Omental fat pad (tissue), 4 donors: ENCODE measurements at places on chromosomes 4 and X. TPM values are rescaled to one million over a fixed set of nuclear protein-coding genes. Genes with fewer than 3 reads are reported as not detected.
A peak's percentile ranks its signal among the peaks of the same experiment; 100 is the strongest.

DNA sequence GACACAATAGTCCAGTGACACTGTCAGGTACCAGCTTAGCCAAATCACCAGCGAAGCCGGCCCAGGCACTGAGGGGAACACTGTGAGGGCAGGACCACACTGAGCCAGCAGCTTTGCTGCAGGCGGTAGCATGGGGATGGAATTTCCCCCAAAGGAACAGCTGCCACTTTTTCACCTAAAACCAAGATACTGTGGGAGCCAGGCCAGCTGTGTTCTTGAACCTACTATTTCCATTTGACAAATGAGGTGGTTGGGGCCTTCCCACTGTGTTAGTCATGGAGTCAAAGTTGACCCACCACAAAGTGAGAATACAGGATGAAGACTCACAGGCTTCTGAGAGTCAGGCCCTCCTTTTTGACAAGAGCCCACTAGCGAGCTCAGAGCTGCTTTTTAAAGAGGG lies 70.7 kb upstream of the SH3RF1 start:
- no peak for DNase-seq

GRCh38 chrX:71191248-71191647 lies 31.8 kb upstream of the GJB1 start:
- no peak for DNase-seq

- DNase-seq: no peak
Observed at GRCh38 chr4:53185869-53186585, 179.8 kb downstream of the SCFD2 start.

DNA sequence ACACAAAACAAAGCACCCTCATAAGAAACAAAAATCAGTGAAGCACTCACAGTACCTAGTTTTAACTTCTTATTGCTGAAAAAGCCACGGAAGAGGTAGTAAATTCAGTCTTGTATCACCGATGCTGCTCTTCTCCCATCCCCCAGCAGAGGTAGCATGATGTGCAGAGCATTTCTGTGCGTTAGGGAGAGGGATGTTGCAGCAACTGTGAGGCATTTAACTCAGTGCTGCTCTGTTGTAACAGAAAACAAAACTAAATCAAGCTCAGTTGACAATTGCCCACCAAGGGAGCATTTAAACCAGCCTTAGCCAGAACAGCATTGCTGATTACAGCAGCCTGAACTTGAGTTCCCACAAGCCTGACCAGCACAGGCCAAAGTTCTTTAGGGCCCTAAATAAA lies 1279.7 kb upstream of the ADGRL3 start:
- DNase-seq: no peak

Gene SMIM10
- 9.3 TPM for total RNA-seq

Gene PTCHD1
- 0.09 TPM for total RNA-seq

GRCh38 chr4:101972791-101973190 lies 182.3 kb downstream of the BANK1 start:
- no peak for DNase-seq

DNA sequence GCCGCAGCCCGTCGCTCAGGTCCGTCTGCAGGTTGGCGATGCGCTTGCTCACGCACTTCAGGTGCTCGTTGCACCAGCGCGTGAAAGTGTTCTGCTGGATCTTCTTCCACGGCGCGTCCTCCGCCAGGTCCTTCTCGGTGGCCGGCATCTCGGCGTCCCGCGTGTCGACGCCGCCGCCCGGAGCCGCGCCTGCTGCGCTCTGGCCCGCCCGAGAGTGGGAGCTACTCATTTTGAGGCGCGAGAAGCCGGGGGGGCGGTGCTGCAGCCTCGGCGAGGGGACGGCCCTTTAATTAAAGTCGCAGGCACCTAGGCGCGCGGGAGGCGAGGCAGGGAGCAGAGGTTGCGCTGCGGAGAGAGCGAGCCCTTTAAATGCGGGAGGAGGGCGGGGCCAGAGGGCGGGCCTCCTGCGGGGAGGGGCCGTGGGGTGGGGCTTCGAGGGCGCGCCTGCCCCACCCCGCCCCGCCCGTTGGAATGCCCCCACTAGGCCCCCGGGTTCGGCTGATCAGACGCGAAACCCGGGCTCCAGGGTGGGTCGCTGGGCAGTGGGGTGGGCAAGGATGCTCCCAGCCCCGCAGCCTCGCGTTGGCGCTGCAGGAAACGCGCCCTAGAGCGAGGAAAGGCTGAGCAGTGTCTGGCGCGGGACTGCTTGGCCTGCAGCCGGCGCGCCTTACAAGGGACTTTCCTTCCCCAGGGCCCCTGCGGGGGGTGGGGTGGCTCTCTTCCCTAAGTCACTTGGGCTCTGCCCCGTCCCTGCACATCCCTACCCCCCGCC lies 3.2 kb downstream of the FLNA start:
- peak; percentile 73 for DNase-seq

Gene AKAP14
- not detected for total RNA-seq

DNA sequence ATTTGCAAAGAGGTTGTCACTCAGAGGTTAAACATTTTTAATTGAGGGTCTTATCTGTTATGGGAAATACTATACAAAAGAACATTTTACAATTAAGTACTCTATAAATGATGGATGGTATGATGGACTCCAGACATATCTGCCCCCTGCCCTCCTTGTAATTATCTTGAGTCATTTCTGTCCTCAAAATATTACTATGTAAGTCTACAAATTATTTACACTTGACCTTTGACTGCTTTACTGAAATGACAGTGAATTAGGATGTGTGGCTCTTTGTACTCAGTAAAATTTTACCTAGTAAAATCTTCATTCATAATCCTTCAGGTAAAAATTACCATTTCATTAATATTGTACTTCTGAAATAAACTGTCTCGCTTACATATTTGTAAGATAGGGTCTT lies 46.5 kb downstream of the USP9X start:
- DNase-seq: no peak

- no peak for DNase-seq
Observed at GRCh38 chrX:150934453-150934852, 36.0 kb upstream of the CD99L2 start.

- no peak for DNase-seq
Observed at GRCh38 chrX:40299641-40300046, 201.9 kb upstream of the BCOR start.

Gene CNKSR2
- total RNA-seq: 4.8 TPM

- no peak for DNase-seq
Observed at GRCh38 chr4:30840571-30840970, 120.4 kb downstream of the PCDH7 start.

DNA sequence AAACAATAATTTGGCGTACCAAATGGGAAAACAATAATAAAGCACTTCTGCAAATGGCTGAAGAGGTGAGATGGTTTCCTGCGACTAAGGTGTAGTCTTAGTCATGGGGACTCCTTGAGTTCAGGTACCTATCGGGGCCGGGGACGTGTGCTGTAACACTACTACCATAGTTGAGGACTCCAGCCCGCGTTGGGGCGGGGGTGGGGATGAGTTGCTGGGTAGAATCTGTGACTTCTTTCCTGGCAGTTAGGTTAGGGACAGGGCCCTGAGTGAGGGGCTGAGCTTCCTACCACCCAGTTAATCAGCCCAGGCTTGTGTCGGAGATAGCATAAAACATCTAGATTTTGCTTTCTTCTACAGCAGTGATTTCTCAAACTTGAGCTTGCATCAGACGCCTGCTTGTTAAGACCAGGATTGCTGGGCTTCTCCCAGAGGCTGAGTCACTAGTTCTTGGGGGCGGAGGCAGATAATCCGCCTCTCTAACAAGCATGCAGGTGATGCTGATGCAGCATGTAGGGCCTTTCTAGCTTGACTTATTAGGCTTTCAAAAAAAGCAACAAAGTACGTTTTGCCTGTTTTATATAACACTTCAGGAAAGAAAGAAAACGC lies 30.2 kb downstream of the RBBP7 start:
- no peak for DNase-seq
